ENCODE measurements at places on chromosomes 5 and 9. TPM values are rescaled to one million over a fixed set of nuclear protein-coding genes. Genes with fewer than 3 reads are reported as not detected.
A peak's percentile ranks its signal among the peaks of the same experiment; 100 is the strongest.

GRCh38 chr9:91833096-91833877, 116.7 kb downstream of the ROR2 start:
- DNase-seq, result no peak

Gene SPINK13
- not detected for total RNA-seq

Gene PCDHB12
- 5.0 TPM for total RNA-seq

GRCh38 chr9:34126207-34127034, at the start of gene DCAF12:
Gene DCAF12 (minus strand): TSS chr9:34126698. CDS start chr9:34126431, 267 bp downstream.
- DNase-seq, result peak; percentile 96

DNA sequence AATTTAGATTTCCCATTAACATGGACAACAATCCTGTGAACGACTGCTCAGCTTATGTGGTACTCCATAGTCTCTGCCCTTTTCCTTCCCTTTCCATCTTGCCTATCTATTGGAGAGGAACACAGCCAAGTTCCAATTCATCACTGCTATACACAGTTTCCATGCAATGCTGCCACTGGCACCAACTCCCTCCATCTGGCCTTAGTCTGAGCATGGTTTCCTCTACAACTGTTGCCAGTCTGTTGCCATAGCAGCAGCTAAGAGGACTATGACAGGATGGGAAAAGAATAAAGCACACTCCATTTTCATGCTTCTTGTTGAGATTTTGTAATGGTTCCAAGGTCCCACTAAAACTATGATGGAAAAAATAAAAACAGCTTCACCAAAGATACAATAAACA, 189.0 kb downstream of the HCN1 start:
- no peak for DNase-seq

- no peak for DNase-seq
Observed at GRCh38 chr5:4954048-4954447, 186.1 kb upstream of the ADAMTS16 start.

DNA sequence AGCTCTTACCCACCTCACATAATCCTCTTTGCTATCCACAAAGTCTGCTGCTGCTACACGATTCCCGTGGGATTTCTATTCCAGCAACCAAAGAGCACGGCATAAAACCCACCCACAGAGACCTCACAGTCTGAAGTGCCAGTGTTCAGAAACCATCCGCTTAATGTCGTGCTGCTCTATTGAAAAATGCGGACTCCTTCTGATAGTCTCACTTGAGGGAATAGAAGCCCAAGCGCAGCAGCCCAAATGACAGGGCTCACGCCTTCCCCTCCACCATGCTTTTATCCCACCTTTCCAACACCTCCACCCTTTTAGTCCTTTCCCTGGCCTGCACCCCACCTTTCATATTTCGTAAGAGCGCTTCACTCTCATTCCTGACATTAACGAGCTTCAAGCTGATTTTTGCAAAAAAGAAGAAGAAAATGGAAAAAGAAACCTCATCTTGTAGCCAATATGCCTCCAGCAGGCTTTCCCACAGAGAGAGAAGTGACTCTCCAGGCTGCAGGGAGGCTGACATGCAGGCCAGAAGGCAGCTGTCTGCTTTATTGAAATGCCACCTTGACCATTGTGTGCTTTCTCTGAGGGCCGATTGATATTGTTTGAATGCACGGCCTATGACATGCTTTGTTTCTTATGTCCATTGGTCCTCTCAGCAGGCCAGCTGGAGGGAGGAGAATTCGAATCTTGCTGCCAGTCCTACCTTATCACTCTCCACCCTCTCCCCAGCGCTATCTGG, 70.6 kb upstream of the PCSK1 start:
- no peak for DNase-seq

GRCh38 chr9:29564564-29564963, 1991.3 kb upstream of the C9orf72 start:
- DNase-seq, result no peak

Gene NPR3
- total RNA-seq, result 0.57 TPM

Gene ADGRD2
- not detected for total RNA-seq

- DNase-seq, result peak; percentile 89
Observed at GRCh38 chr9:4762886-4763541, 22.0 kb upstream of the AK3 start.

GRCh38 chr5:87392170-87392569, 20.6 kb downstream of the CCNH start:
- no peak for DNase-seq

Gene AQP3
- 2.5 TPM for total RNA-seq

Gene APC
- total RNA-seq, result 87.6 TPM

Gene SLCO6A1
- 1.3 TPM for total RNA-seq

DNA sequence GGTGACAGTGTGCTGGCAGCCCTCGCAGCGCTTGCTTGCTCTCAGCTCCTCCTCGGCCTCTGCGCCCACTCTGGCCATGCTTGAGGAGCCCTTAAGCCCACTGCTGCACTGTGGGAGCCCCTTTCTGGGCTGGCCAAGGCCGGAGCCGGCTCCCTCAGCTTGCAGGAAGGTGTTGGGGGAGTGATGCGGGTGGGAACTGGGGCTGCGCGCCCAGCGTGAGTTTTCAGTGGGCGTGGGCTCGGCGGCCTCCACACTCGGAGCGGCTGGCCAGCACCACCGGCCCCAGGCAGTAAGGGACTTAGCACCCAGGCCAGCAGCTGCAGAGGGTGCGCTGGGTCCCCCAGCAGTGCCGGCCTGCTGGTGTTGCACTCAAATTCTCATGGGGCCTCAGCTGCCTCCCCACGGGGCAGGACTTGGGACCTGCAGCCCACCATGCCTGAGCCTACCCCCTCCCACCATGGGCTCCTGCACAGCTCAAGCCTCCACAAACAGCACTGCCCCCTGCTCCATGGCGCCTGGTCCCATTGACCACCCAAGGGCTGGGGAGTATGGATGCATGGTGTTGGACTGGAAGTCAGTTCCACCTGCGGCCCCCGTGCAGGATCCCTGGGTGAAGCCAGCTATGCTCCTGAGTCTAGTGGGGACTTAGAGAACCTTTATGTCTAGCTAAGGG, 223.1 kb upstream of the PTPRD start:
- no peak for DNase-seq

DNA sequence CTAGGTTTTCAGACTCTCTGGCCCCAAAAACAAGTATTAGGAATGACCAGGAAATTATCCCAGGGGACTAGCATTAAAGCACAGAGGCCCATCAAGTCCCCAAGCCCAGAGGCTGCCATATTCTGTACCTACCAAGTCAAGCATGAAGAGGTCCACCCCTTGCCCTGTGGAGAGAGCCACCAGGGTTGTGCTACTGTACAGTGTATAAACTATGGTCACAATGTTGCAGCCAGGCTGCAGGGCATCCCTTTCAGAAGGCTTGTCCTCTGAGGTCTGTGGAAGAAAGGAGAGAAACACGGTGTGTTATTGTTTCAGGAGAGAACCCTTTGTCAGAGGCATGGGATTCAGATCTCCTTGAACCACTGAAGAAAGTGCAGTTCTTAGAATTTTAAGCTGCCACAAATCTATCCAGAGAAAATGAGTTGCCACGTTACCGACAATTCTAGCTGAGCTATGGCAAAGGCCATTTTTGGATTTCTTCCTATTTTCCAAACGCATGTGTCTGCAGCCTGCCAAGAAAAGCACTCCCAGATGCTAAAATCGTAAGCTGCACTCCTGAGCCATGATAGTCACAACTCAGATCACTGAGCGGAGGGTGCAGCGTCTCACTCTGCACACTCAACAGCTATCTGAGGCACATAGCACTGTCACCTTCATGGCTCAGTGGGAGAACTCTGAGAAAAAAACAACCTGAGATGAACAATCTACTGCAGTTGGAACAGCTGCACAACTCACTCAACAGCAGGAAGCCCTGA, 45.5 kb upstream of the SPATA31E1 start:
- DNase-seq, result no peak

Gene SH3TC2
- 0.66 TPM for total RNA-seq

DNA sequence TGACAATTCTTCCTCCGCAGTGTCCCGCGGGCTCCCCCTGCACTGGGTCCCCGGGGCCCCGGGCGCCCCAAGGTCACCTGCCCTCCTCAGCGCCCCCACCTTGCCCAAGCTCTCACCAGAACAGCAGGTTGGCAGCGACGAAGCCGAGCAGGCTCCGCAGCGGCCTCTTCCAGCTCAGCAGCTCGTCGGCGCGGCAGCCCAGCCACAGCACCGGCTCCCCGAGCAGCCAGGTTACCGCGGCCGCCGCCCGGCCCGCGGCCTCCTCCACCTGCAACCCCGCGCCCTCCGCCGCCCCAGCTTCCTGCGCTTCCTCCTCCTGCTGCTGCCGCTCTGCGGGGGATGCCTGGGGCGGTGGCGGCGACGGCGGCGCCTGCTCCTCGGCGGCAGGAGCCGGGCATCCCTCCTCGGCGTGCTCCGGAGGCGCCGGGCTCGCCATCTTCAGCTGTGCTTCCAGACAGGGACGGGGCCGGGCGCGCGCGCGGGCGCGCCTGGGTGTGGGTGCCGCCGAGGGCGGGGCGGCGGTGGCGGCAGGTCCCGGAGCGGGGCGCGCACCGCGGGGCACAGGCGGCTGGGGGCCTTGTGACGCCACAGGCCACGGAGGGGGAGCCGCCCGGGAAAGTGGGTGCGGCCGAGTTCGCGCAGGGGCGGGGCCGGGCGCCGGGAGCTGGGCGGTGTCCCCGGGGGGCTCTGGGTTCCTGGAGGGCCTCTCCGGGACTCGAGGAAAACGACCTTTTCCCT, at the start of gene RETREG1:
Gene RETREG1 (minus strand): TSS at position 462 of the 738 bp plus-strand sequence. CDS start 26 bp downstream, at position 436.
- DNase-seq, result peak; percentile 84

Gene IFNE
- 0.89 TPM for total RNA-seq

GRCh38 chr5:176388003-176388443, 375 bp downstream of the NOP16 start:
- DNase-seq, result peak; percentile 68

DNA sequence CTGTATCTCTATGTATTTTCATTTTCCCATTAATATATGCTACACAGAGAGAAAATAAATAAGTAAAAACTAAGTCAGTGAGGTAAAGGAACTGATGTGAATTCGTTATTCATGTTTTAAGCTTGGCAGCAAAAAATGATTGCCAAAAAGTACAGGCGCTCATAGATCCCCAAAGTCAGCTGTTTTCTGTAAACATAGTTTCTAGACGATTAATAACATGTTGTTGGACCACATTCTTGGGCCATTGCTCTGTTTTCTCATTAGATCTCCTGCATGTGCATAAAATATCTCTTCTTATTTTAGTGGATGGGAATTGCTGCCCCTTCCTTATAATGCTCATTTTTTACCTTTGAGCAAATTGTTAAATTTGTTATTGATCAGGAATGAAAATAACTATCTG, 215.2 kb downstream of the TLE1 start:
- no peak for DNase-seq

- DNase-seq, result peak; percentile 84
Observed at GRCh38 chr9:36136272-36136893, at the start of gene GLIPR2. Gene GLIPR2 (plus strand): TSS chr9:36136733. CDS start chr9:36136779, 46 bp downstream.

Gene ITK
- total RNA-seq, result 0.36 TPM

Gene LCN15
- 0.47 TPM for total RNA-seq

DNA sequence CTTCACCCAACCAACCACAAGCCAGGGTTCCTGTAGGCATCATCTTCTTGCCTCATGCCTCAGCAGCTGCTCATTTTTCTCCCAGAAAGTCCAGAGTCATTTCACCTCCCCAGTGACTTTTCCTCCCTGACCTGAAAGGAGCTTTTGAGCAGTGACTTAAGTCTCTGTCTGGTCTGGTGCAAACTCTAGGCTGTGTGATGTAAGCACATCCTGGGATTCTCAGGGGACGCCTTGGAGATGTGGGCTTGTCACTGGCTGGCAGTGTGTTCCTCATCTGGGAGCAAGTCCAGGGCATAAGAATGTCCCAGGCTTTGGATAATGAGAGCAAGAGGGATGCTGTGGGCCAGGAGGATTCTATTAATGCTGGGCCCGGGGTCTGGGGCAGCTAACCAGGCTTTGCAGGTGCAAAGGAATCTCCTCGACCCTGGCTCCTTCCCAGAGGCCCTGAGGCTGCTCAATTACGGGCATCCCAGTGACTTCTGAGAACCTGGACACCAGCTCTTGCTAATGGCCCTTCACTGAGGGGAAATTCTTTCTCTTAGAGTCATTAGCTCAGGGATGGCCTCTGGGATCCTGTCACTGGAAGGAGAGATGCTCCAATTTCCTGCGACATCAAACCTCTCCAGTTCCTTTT, 211.0 kb upstream of the PANK3 start:
- no peak for DNase-seq

DNA sequence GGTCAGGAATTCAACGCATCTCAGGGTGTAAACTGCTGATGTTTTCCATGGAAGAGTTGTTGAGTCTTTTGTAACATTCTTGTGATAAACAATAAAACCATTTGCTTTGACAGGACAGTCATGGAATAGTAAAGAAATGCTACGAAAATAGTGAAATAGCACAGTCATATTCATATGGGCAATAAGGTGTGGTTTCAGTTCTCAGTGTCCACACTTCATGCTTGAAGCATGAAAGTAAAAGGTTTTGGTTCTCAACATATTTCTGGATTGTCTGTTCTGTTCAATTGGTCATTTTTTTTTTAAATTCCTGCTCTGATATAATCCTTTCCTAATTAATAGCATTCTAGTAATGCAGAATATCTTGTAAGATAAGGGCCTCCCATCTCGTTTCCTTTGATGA, 467.6 kb upstream of the ZNF608 start:
- no peak for DNase-seq

DNA sequence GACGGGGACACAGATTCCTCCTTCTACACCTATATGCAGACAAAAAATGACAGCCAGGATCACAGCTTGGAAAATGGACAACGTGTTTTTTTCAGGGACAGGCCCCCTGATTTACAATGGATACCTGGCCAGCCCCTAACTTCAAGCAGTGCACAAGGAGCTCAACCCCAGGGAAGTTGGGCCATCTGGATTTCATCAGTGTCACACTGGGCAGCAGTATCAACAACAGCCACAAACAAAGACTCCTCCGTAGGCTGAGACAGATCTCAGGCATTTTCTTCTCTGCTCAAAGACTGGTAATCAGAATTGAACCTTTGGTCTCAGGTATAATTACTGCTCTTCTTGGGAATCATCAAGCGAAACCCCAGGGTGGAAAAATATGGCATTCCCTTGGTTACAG, 374.0 kb downstream of the ZNF608 start:
- DNase-seq, result no peak

DNA sequence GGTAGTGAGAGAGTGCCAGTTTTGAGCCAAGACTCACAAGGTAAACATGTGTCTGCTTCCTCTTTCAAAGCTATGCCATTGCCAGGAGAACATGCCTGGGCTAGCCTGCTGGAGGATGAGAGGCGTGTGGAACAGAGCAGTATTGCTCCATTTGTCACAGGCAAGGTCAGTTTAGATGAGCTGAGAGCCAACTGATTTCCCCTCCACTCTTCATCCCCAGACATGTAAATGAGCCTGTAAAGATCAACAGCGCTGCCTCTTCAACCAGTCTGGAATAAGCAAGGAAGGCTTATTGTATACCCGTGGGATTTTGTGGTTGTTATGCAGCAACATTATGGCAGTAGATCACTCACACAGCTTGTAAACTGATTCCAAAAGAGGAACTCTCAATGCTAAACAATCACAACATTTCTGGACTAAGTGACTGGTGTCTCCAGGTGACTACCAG, 8.2 kb upstream of the GDNF start:
- DNase-seq, result peak; percentile 57

- DNase-seq, result no peak
Observed at GRCh38 chr5:97131139-97131710, 11.2 kb downstream of the LIX1 start.

Gene DEPDC1B
- 42.1 TPM for total RNA-seq

Gene FOXD4L5
- total RNA-seq, result 0.23 TPM
